ENCODE measurements at places on chromosomes 11 and 22. TPM values are rescaled to one million over a fixed set of nuclear protein-coding genes. Genes with fewer than 3 reads are reported as not detected.

DNA sequence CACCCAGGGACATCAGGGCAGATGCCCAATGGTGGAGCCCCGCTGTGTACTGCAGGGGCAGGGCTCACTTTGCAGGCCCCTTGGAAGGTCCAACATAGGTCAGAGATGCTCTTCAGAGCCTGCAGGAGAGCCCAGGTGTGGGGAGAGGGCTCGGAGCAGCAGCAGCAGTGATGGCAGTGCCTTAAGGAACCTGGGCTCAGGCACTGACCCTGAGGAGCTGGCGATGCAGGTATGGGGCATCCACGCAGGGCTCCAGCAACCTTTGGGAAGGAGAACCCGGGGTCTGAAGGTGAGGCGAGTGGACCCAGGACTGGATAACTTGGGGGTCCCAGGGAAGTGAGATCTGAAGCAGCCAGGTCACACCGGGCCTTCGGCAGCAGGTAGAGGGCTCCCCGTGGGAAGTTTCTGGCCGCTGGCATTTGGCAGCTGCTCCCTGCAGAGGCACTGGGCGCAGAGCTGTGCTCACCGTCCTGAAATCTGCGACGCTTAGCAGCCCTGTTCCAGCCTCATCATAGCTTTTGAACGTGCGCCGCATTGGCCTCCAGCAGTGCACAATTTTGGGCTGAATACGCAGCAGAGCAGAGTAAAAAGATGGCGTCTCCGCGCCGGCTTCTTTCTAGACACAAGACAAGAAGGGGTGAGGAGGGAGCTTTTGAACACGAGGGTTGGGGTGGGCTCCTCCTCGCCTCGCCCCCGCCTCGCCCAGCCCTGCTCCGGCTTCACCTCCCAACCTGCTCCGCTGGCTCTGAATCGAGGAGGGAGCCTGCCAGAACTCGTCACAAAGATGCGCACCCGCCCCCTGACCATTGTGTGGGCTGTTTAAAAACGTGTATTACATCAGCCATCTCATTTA lies 118.8 kb downstream of the MPPED1 start:
- no peak for DNase-seq

Gene NCAM1
- 220 TPM for total RNA-seq

GRCh38 chr22:50544078-50544745 lies 1.5 kb upstream of the KLHDC7B start:
- DNase-seq: peak; percentile 68

Gene BCR
- 29.6 TPM for total RNA-seq

Gene SPECC1L
- total RNA-seq: 61.7 TPM

- no peak for DNase-seq
Measured at GRCh38 chr11:115330684-115331482, 173.3 kb downstream of the CADM1 start.

Gene PKDREJ
- total RNA-seq: 0.10 TPM

Gene MS4A18
- total RNA-seq: not detected

Gene MRGPRX3
- not detected for total RNA-seq

Gene BARX2
- not detected for total RNA-seq
